ENCODE measurements at places on chromosomes 3 and 15.

GRCh38 chr15:98395974-98396610, 252.2 kb upstream of the IGF1R start:
- no peak for DNase-seq

- peak; percentile 43 for DNase-seq
Observed at GRCh38 chr15:47987908-47988532, 132.8 kb upstream of the SLC24A5 start.

GRCh38 chr3:30286007-30286669, 320.3 kb upstream of the TGFBR2 start:
- DNase-seq, result no peak

DNA sequence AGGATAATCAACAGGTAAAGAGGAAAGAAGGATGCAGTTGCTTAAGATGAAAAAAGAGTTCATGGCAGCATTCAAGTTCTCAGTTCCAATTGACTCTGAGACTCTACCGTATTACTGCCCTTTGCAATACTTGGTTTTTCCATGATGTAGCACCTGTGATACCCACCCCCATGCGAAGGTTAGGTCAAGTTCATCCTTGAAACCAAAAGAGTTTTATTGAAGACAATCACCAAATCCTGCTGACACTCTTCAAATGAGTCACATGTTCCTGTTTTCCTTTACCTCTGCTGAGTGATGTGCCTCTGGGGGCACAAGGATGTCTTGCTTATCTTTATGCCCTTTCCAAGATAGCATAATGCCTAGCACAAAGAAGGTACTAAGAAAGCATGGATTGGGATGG, 111.3 kb upstream of the SLC7A14 start:
- no peak for DNase-seq

DNA sequence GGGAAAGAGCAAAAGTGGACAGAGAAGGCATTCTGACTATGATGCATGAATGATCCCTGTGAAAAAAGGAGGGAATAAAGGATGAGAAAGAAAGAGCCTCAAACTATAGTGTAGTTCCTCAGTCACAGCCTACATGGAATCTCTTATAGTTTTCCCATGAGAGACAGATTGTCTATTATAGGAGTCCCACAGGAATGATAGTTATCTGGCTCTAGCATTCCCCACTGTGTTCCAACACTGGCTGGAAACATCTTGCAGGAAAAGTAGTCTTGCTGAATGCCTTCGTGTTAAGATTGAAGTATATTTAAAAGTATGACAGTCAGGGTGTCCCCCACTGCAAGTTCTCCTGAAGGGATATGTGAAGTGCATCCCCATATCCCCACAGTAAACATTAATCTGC, 641.5 kb upstream of the NECTIN3 start:
- no peak for DNase-seq

DNA sequence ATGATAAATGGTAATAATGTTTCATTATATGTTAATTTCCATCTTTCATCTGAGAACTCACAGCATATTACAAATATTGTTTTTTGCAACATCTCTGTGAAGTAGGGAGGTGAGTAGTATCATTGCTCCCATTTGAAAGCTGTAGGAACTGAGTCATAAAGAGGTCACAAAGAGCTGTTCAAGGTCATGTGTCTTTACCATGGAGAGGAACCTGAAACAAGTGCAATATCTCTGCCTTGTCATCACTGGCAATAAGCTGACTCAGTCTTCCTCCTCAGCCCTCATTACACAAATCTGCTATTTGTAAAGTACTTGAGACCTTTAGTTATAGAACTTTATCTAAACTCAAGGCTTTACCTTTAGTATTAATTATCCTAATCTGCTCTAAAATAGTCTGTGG, 4.4 kb upstream of the ATP13A4 start:
- no peak for DNase-seq

DNA sequence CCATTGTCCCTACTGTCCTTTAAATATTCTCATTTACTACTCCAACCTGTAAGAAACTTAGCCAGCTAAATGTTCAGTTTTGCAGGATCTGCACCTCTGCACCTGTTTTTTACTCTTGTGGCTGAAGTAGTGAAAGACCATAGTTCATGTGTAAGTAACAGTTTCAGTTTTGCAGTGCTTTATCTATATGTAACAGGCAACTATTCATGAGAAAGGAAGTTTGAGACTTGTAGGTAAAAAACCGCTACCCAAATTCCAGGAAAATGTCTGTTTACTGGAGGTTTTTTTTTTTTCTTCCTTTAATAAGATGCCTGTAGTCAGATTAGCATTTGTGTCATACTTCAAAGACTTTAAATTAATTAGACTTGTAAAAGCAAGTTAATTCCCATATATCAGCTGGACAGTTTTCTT, 25.4 kb upstream of the MBNL1 start:
- DNase-seq, result no peak

- no peak for DNase-seq
Observed at GRCh38 chr3:186097317-186097662, 11.6 kb downstream of the ETV5 start.

GRCh38 chr15:72272997-72273352, 621 bp upstream of the PARP6 start:
- DNase-seq, result no peak

- DNase-seq, result no peak
Observed at GRCh38 chr3:37499061-37499785, 324.8 kb upstream of the LRRFIP2 start.

DNA sequence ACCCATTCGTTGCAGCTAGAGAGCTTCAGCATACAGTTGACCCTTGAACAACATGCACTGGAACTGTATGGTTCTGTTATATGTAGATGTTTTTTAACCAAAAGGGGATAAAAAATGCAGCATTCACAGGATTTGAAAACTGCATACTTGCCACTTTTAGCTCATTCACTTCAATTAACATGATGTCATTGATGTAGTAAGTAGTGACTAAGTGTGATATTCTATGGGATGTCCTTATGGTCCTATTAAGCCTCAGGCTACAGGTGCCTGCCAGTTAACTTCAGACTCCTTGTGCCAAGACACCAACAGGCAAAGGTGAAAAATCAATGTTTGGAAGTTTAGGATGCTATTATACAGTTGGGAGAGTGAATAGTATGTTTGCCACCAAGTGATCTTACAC, 553.6 kb upstream of the NECTIN3 start:
- DNase-seq, result no peak

Data from NCI-H1930 (cell line).